ENCODE measurements at places on chromosomes 3 and 15. TPM values are rescaled to one million over a fixed set of nuclear protein-coding genes. Genes with fewer than 3 reads are reported as not detected.
A peak's percentile ranks its signal among the peaks of the same experiment; 100 is the strongest.

- no peak for DNase-seq
These were observed 42.9 kb downstream of the ATP13A3 start for GRCh38 chr3:194443901-194444300.

GRCh38 chr3:66036586-66037148 lies 2.1 kb downstream of the MAGI1 start:
- peak; percentile 50 for DNase-seq

GRCh38 chr3:66418475-66418931 lies 82.3 kb downstream of the LRIG1 start:
- DNase-seq, result no peak

GRCh38 chr3:95719481-95719880 lies 1094.9 kb upstream of the EPHA6 start:
- DNase-seq, result no peak

- no peak for DNase-seq
These were observed 67.6 kb upstream of the CMC1 start for GRCh38 chr3:28173836-28174235.

The SLC2A2 gene
- total RNA-seq, result not detected

The CLCN2 gene
- 1.9 TPM for total RNA-seq
